ENCODE measurements at places on chromosomes 5 and 9. TPM values are rescaled to one million over a fixed set of nuclear protein-coding genes. Genes with fewer than 3 reads are reported as not detected.
A peak's percentile ranks its signal among the peaks of the same experiment; 100 is the strongest.

DNA sequence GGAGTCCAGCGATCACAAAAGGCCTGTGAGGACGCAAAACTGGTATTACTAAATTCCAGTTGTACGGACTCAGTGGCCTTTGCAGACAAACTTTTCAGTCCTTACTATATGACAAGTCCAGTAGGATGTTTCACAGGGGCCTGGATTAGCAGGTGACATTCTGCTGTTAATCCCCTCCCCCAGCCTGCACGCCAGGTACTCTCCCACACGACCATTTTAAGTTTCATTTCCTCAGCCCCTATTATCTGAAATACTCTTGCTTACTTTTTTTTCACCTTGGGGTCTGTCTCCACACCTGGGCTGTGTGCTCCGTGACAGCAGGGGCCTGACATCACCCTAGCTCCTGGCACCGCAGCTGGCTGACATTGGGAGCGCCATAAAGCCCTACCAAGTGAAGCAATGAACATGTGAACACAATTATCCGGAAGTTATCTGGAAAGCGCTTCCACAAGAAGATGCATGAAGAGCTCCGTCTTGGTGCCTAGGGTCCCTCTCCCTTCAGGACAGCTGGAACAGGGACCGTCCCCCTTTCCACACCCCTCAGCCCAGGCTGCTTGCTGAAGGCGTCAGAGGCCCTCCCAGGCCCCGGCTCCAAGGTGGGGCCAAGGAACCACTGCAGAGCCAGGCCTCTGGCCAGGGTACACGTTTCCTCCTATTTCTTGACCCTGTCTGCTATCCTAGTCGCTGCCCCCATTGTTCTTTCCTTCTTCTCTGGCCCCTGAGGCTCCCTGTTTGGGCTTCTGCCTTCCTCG, 39.7 kb upstream of the ZNF622 start:
- no peak for DNase-seq

DNA sequence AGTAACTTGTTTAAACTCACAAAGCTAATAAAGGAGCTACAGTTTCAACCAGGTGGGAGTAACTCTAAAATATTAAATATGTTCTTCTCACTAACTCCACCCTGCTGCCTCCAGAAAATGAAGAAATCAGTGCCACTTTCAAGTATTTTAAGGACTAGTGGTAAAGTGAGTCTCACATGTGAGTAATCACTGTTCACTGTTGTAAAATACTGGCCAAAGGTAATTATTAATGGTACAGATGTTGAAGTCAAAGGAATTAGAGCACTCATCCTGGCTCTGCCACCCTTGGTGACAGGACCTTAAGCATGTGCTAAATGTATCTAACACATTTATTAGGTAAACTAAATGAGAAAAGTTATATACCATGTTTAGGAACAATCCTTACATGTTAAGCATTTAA, 430.7 kb downstream of the BRINP1 start:
- no peak for DNase-seq

DNA sequence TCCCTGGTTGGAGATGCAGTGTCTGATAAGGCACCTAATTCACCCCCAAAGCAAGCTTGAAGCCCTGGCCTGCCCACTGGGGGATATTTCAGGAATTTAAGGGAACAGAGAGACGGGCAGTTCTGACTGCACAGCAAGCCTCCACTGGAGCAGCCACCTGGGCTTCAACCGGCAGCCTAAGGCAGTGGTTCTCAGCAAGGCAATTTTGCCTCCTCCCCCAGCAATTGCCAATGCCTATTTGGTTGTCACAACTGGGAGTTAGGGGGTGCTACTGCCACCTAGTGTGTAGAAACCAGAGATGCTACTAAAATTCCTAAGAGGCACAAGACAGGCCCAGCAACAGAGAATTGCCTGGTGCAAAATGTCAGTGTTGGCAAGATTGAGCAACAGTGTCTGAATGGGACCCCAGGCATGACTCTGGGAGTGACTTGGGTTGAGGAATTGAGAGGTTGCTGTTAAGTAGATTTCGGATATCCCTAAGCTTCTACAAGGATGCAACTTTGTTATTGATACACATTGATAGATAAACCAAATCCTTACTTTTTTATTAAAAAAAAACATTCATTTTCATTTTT, 58.7 kb upstream of the CTSL start:
- DNase-seq = no peak

DNA sequence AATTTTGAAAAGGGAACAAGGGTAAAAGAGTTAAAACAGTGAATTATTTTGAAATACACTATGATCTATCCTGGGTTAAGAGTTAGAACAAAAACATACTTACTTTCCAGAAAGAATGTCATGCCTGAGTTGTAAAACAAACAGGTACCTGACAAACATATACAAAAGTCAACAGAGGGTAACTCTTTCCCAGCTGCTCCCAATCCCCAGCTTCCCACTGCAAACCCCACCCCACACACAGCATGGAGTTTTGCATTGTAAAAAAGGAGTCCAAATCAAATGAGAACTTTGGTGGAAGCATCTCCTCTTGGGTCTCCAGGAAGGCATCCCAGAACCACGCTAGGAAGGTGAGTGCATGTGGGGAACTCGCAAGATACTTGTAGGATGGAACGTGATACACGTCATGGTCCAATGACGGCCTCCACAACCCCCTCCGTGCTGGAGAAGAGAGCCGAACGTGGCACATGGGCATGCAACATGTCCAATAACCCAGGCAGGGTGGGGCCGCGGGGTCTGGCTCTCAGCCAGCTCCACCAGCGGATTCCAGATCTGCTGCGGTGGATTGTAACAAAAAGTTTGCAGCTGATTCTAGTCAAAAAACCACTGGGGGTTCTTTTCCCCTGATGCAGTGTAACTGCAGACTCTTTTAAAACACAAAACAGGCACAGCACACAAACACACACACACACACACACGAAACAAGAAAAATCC, 55.8 kb downstream of the EPB41L4B start:
- DNase-seq = no peak

GRCh38 chr9:135902655-135903357, 4.5 kb downstream of the CAMSAP1 start:
- DNase-seq = no peak

DNA sequence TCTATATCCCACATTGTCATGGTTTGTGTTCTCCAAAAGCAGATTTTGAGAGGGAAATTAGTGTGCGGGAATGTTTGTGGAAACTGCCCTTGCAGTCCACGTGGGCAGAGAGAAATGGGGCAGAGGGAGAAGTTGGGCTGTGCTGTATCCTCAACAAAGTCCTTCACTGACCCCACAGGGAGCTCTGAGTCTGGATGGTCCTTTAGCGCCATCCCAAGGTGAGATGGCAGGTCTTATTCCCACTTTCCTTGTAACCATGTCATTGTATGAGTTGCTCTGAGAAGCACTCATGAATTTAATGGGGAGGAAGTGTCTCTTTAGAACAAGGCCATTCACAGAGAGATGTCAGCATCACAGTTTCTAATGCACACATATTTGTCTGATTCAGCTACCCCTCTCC, 127.1 kb downstream of the ANKRD18B start:
- DNase-seq = no peak

GRCh38 chr5:63400079-63400478, 562.2 kb downstream of the HTR1A start:
- no peak for DNase-seq

GRCh38 chr9:127543973-127544533, 68.0 kb upstream of the STXBP1 start:
- DNase-seq = no peak

DNA sequence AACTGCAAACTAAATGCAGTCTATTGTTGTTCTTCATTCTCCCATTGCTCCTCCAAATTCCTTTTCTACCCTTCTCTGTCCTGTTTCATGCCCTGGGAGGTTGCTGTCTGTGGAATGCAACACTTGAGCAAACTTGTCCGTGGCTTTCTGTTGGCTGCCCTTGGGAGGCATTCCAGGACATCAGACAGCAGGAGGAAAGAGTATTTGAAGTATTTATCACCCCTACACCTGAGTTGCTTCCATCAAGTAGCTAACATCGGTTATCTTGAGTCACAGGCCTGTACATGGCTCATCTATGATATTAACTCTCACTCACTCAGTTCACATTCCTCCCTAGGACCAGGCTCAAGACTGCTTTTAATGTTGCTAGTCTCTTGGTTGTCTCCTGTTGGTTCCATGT, 803.4 kb upstream of the CDH6 start:
- no peak for DNase-seq

GRCh38 chr5:34914671-34915138, 599 bp downstream of the RAD1 start:
- peak; percentile 17 for DNase-seq

The TEX48 gene
- 0.68 TPM for total RNA-seq

GRCh38 chr9:120210274-120210673, 369.7 kb downstream of the CDK5RAP2 start:
- no peak for DNase-seq

All from activated T-helper 2 cell treated with anti-CD3 and anti-CD28 coated beads, Interferon-gamma antibody, Interleukin-2, Interleukin-4, amounts not matched to agents 10 μg/mL and 5 μg/mL and 100 μg/mL, durations not matched to agents 14 hours and 24 hours and 36 hours (primary cell).